ENCODE measurements at places on chromosomes 12 and 14.
A peak's percentile ranks its signal among the peaks of the same experiment; 100 is the strongest.

DNA sequence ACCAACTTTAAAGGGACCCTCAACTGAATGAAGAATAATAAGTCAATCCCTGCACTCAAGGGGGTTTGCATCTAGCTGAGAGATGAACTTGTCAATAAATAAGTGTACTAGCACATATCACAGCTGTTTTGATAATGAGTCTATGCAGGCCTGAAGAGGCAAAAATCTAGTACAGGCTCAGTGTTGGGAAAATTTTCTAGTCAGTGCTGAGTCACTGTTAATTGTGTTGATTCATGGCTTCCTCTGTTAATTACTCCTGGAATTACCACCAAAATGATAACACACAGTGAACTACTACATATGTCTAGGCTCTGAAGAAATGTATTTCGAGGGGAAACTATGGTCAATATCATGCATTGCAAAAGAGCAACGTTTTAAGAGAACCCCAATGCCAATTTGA, 18.9 kb downstream of the SNRPF start:
- no peak for DNase-seq

DNA sequence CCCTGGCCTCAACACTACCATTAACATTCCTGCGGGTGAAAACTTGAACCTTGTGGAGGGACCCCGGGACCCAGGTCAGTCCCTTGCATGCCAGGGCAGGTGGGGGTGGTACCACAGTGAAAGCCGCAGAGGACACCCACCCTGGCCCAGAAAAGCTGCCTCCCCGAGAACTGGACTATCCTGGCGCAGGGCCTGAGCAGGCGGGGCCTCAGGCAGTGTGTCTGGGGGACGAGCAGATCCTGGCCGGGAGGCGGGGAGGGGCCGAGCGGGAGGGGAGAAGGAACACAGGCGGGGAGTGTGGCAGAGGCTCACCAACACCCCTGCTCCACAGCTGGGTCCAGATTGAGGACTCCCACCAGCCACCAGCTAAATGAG, 10.0 kb downstream of the AHNAK2 start:
- DNase-seq: peak; percentile 35

DNA sequence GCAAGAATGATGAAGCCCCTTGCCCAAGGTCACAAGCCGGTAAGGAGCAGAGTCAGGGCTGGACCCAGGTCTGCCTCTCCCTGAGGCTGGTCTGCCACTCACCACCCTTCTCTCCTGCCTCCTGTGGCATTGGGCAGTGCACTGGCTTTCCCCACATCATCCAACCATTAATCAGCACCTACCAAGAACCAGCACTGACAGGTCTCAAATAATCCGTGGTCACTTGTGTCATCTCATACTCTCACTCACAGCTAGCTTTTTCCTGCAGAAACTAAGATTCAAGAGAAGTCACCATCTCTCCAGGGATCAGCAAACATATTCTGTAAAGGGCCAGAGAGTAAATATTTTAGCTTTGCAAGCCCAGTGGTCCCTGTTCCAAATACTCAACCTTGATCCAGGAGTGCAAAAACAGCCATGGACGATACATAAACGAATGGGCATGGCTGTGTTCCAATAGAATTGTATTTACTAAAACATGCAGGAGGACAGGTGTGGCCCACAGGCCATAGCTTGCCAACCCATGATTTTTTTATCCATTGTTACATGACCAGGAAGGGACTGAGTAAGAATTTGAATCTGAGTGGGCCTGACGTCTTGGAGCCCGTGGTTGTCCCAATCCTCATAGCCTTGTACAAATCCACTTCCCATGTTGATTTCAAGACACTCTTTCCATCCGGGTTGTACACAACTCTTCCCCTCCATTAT, 374.2 kb downstream of the BCL11B start:
- no peak for DNase-seq

DNA sequence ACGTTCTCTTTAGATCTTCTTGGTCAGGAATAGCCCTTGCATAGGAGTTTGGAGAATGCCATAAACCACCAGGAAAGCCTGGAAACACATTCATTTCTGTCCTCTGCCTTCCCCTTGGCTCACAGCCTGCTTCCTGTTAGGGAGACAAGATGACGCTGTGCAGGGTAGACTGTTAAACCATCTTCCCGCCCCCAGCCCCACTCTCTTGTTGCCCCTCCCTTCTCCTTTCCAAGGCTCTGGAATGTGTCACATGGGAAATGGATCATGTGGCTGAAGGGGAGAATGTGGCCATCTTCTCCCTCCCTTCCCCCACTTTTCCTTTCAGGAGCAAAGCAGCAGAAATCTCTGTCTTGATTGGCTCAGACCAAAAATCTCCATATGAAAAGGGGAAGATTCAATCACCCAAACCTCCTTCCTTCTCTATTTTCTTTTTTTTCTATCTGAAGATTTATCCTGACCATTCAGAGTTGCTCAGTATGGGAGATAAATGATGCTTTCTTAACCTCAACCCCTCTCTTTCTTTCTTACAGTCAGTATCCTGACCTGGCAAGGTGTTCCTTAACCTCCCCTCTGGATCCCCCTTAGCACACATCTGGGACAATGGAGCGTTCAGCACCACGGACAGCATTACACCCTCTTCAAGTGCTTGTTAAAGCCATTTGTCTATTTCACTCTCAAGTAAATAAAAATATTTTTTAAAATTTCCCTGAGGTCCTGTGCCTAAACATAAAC, 11.4 kb downstream of the GPR19 start:
- DNase-seq: no peak
